Diencephalon (tissue), 1 donor: ENCODE measurements at places on chromosomes 4 and X. TPM values are rescaled to one million over a fixed set of nuclear protein-coding genes. Genes with fewer than 3 reads are reported as not detected.

Gene ZMAT1
- 8.5 TPM for total RNA-seq

Gene ING2
- total RNA-seq, result 24.9 TPM

Gene HTRA3
- 2.8 TPM for total RNA-seq

Gene TACR3
- total RNA-seq, result 5.5 TPM

Gene VCX
- not detected for total RNA-seq

Gene MTMR8
- total RNA-seq, result 7.2 TPM

Gene OPHN1
- 42.9 TPM for total RNA-seq

Gene CT55
- not detected for total RNA-seq

Gene LUZP4
- total RNA-seq, result not detected

Gene CDX4
- total RNA-seq, result not detected

Gene ADH7
- not detected for total RNA-seq

Gene GUCY1A1
- total RNA-seq, result 264 TPM

Gene HPSE
- 2.1 TPM for total RNA-seq

Gene RNF212
- total RNA-seq, result 3.5 TPM

Gene LRP2BP
- total RNA-seq, result 9.0 TPM

Gene BEX4
- 126 TPM for total RNA-seq

Gene NEUROG2
- total RNA-seq, result 1.6 TPM

Gene UCHL1
- total RNA-seq, result 1,495 TPM

Gene SLIT2
- 36.7 TPM for total RNA-seq

Gene TRIM61
- 3.2 TPM for total RNA-seq

Gene PRDM8
- 5.3 TPM for total RNA-seq

Gene GCNA
- total RNA-seq, result 2.8 TPM

Gene NXF3
- total RNA-seq, result not detected

Gene CSN1S1
- not detected for total RNA-seq

Gene KLHL4
- total RNA-seq, result 9.5 TPM

Gene KLHL13
- total RNA-seq, result 209 TPM

Gene GPRIN3
- total RNA-seq, result 42.9 TPM

Gene HOPX
- total RNA-seq, result 65.7 TPM

Gene NEIL3
- 8.5 TPM for total RNA-seq

Gene LONRF3
- 3.7 TPM for total RNA-seq

Gene XK
- total RNA-seq, result 11.3 TPM

Gene NPY2R
- 5.3 TPM for total RNA-seq
